Stimulated activated CD4-positive, alpha-beta T cell treated with anti-CD3 and anti-CD28 coated beads, TNF-alpha, amount 100 ng/mL, for 24 hours (primary cell): ENCODE measurements at places on chromosomes 3 and 15.

GRCh38 chr3:168269001-168269400 is 173.3 kb upstream of the GOLIM4 start:
- no peak for DNase-seq

- no peak for DNase-seq
These were observed 62.9 kb upstream of the ULK4 start for GRCh38 chr3:42024591-42025351.

GRCh38 chr15:71962537-71962936 is 152.2 kb downstream of the NR2E3 start:
- no peak for DNase-seq

DNA sequence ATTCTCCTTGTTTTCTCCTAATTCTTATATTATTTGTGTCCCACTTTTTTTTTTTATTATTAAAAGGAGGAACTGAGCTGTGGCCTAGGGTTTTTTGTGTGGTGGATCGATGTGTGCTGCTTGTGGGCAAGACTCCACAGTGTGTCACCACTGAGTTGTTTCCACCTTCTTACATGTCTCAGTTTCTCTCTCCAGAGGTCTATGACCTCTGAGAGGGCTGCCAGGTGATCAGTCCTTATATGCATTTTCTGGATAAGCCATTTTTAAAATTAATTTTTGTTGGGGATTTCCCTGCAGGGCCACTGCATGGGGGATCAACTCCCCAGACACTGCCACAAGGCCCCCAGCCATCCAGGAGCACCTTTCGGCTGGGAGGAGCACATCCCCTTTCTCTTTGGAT is 27.8 kb downstream of the IQCF6 start:
- no peak for DNase-seq

- DNase-seq = no peak
These were observed 397.2 kb downstream of the GAP43 start for GRCh38 chr3:116020495-116020894.

GRCh38 chr3:10169000-10169496 is 4.3 kb downstream of the IRAK2 start:
- no peak for DNase-seq

GRCh38 chr15:89178307-89178977 is 42.9 kb downstream of the RLBP1 start:
- no peak for DNase-seq

GRCh38 chr3:16447135-16447534 is 66.4 kb downstream of the RFTN1 start:
- no peak for DNase-seq
